ENCODE measurements at places on chromosomes 16 and 17. TPM values are rescaled to one million over a fixed set of nuclear protein-coding genes. Genes with fewer than 3 reads are reported as not detected.

DNA sequence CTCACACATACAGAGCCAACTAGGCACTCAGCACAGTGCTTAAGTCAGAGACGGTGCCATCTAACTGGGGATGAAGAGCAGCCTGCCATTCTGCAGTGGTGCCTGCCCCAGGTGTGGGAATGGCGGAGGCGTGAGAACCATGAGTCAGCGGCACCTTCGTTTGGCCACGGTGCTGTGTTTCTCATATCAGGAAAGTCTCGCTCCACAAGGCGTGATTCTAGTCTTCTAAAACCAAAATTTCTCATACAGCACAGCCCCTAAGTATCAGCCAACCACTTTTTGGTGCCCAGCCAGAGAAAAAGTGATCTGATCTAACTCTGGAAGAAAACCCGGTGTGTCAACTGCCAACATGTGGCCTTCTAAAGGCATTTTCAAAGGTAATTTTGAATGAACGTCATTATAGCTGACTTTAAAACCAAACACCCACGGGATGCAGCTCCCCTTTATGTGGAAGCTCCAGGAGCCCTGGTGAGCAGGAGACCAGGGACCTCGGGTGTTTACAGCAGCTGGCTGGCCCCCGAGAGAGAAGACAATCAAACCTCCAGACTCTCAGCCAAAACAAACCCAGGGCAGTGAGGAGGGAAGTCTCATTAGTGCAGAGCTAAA, 54.6 kb downstream of the ABCC12 start:
- no peak for DNase-seq

- DNase-seq, result no peak
Observed at GRCh38 chr16:67372664-67373063, 20.6 kb downstream of the TPPP3 start.

GRCh38 chr17:1843947-1844346, 14.1 kb downstream of the RPA1 start:
- no peak for DNase-seq

DNA sequence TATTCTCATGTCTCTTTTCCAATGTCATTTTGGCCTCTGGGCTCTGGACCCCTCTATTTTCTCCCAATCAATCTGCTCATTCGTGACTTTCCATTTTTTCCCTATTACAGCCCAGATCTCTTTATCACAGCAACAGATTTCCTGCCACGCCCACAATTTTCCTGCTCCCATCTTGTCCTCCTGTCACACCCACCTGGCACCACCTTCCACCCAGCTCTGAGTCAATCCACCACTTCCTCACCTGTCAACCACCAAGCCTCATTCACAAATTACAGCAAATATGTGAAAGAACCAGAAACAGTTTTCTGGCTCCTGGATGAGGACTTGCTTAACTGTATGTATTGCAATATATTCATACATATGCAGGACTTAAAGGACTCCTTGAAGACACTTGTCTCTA, 311.3 kb downstream of the GRIN2A start:
- DNase-seq, result no peak

- DNase-seq, result no peak
Observed at GRCh38 chr17:1170739-1171138, 9.0 kb downstream of the ABR start.

DNA sequence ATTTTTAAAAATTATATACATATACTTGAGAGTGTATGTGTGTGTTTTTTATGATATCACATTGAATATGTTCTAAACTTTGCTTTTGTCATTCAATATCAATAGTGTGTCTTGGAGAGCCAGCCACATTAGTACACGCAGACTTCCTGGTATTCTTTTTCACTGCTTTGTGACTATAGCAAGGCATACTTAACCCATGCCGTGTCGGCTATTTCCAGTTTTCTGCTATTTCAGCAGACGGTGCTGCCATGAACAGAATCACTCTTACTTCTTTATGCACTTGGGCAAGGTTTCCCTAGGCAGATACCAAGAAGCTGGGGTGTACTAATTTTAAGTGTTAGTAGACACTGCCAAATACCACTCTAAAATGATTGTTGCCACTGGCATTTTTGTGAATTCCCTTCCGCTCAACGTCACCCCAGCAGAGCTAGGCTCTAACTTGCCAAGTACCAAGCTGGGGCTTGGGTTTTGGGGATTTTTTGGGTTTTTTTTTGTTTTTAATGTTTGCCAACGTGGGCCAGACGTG, 134.9 kb downstream of the SOCS1 start:
- DNase-seq, result no peak

DNA sequence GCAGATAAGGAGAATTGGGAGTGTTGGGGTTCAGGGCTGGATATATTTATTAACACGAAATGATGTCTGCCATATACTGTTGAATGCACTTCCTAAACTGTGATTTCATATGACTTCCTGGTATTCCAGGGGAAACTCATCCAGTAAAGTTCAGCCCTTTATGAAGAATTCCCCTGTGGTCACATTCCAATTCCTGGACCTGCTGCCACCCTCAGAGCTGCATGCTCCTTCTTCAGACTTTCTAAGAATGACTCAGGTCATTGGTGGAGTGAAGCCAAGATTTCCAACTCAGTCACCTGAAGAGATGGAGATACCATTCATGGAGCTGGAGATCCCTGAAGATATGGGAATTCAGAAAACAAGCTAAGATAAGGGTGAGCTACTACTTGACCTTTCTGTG, 114.2 kb upstream of the TMEM97 start:
- DNase-seq, result no peak

DNA sequence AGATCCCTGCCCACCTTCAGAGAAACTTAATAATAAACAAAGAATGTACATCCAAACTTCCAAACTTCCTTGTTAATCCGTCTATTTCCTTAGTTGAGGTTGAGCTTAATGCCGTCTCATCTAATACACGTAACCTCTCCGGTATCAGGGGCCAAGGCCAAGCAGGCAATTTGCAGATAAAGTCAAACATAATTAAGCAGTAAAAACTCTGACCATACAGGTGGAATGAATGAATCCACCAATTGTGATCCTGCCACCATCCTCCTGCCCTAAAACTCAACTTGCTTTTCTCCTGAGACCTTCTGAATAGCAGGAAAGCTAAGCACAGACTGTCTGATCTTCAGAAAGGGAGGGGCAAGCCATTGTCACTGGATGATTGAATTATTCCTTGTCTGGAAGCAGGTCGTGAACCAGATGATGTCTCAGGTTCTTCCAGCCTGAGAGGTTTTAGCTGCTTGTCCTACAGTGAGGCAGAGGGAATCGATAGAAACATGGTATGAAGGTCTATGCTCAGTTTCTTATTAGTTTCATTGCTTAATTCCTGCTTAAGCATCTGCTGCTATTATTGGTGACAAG, 1111.8 kb upstream of the EEF2KMT start:
- DNase-seq, result no peak

DNA sequence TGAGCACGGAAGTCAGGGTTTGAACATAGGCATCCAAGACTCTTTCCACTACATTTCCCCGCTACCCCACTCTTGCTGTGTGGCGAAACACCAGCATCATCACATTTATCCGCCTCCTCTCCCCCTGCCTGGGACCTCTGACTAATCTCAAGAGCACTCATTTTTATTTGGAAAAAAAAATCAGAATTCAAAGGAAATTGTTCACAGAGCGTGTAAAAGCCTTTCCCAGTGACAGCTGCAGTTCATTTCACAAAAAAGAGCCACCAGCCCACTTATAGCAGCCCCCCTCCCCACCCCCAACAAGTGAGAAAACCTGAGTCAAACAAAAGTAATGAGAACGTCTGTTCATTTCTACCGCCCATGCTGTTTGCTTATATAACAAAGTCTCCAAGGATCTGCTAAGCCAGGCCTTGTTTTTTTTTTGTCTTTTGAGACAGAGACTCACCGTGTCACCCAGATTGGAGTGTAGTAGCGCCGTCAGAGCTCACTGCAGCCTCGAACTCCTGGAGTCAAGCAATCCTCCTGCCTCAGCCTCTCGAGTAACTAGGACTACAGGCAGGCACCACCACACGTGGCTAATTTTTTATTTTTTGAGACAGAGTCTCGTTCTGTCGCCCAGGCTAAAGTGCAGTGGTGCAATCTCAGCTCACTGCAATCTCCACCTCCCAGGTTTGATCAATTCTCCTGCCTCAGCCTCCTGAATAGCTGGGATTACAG, 48.3 kb upstream of the HAPSTR1 start:
- no peak for DNase-seq

- no peak for DNase-seq
Observed at GRCh38 chr17:79420318-79421243, 190.3 kb downstream of the RBFOX3 start.

DNA sequence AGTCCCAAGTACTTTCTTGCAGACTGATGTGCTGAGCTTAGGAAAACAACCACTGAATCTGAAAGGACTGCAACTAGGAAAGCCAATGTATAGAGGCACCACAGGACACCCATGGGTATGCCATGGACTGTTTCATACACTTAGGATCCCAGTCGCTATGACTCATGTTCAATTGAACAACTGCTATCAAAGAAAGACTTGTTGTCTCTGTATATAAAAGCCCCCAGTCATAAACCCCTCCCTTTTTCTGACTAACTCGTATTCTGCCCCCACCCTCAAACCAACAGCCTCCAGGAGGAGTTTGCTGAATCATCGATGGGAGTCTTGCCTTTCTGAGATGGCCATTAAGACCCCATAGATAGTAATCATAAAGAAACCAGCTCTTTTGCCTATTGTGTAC, 205.4 kb downstream of the ANKFN1 start:
- DNase-seq, result no peak

Gene ABI3
- polyA plus RNA-seq, result 10.3 TPM

All from left lung (tissue), 14 donors.